Glomerular endothelial cell (primary cell): ENCODE measurements at places on chromosomes 3 and 15. TPM values are rescaled to one million over a fixed set of nuclear protein-coding genes. Genes with fewer than 3 reads are reported as not detected.

- DNase-seq: no peak
These were observed 362.2 kb upstream of the SLCO3A1 start for GRCh38 chr15:91491101-91491950.

- DNase-seq: no peak
These were observed 1.2 kb upstream of the C15orf40 start for GRCh38 chr15:83012636-83013035.

Gene MUSTN1
- total RNA-seq: 2.7 TPM in 1 of 2 replicates, not detected in the other

GRCh38 chr15:40836020-40836419 is 7.5 kb upstream of the PPP1R14D start:
- no peak for DNase-seq

GRCh38 chr3:142647856-142648255 is 51.7 kb downstream of the PLS1 start:
- no peak for DNase-seq

Gene XRN1
- total RNA-seq: 30.9 and 47.5 TPM in 2 replicates

Gene PAQR9
- not detected in 2 replicates for total RNA-seq

DNA sequence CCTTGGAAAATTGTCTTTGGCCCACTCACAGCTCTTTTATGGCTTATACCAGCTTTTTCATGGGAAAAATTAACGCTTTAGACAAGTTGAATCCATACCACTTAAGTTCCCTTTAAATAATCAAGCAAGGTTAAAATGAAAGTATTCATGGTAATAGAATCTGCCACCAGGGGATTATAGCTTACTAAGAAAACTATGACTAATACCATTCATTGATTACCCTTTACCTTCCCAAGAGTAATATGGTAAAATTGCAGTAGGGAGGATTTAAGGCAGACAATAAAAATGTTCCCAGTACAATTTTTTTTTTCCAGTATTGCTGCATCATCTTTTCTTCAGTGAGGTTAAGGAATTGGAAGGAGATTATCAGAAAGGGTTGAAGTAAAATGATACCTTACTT is 641.1 kb upstream of the NAALADL2 start:
- DNase-seq: no peak

- DNase-seq: peak; percentile 5
These were observed 38.2 kb downstream of the TRANK1 start for GRCh38 chr3:36906504-36907149.

GRCh38 chr15:41465822-41466421 is 27.8 kb upstream of the ITPKA start:
- peak; percentile 44 for DNase-seq

Gene EPHA6
- total RNA-seq: 0.23 TPM in 1 of 2 replicates, not detected in the other

Gene DAPK2
- total RNA-seq: 3.0 and 22.3 TPM in 2 replicates

DNA sequence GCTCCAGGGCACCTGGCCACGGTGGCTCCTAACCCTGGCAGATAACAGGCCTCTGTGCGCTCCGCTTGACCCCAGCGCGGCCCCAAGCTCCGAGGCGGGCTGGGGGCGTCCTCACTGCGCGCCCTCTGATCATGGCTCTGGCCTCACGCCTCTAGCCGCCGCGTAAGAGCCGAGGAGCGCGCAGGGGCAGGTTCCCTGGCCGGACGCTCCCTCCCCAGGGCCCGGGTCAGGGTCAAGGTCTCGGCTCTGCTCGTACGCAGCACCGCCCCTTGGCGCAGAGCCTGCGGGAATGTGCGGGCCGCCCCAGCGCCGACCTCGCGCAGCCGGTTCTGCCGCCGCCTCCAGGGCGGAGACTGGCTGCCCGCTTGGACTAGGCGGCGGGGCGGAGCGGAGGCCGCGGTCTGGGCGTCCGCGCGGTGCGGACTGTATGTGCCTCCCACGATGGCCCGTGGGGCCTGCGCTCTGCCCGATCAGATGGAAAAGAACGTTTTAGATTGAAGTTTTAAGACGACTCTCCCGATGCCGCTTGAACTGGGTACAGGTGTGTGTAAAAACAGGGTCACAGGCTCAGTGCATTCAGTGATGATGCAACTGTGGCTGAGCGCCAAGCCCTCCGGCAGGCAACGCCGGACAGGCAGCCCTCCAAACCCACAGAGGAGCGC is 40.8 kb downstream of the CHST14 start:
- DNase-seq: no peak

DNA sequence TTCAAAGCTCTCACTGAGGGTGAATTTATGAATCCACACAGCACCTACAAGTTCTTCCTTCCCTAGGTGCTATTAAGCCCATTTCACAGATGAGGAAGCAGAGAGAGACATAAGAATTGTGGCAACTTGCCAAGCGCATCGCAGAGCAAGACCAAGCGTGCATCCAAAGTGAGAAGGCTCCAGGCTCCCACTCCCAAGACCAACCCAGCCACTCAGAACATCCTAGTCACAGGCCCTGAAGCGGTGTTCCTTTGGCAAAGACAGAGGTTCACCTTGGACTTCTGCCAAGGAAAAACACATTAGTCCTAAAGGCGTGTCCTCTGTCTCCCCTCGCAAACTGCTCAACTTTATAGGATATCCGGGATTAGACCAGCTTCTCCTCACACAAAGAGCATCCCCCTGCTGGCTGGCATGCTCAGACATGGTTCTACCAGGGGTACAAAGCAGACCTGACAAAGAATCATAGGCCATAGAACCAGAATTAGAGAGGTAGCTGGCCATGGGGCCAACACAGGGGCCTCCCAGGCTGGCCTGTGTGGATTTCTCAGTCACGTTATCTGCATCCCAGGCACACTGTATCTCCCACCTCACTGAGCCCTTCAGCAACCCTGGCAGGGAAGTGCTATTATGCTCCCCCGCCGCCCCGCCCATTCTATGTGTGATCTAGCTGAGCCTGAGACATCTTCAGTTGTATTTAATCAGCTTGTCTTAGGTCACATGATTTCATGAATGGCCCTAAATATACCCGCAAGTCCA is 160.2 kb downstream of the FOXP1 start:
- DNase-seq: peak; percentile 37
